HFF-Myc (cell line): ENCODE measurements at places on chromosomes 7 and 10.

GRCh38 chr7:93375603-93376002, 143.4 kb downstream of the VPS50 start:
- no peak for DNase-seq

GRCh38 chr7:71290452-71290851, 158.5 kb downstream of the GALNT17 start:
- no peak for DNase-seq

- no peak for DNase-seq
Observed at GRCh38 chr10:7085913-7086589, 324.8 kb downstream of the SFMBT2 start.

GRCh38 chr7:1275451-1276381, 43.0 kb downstream of the UNCX start:
- DNase-seq, result no peak

DNA sequence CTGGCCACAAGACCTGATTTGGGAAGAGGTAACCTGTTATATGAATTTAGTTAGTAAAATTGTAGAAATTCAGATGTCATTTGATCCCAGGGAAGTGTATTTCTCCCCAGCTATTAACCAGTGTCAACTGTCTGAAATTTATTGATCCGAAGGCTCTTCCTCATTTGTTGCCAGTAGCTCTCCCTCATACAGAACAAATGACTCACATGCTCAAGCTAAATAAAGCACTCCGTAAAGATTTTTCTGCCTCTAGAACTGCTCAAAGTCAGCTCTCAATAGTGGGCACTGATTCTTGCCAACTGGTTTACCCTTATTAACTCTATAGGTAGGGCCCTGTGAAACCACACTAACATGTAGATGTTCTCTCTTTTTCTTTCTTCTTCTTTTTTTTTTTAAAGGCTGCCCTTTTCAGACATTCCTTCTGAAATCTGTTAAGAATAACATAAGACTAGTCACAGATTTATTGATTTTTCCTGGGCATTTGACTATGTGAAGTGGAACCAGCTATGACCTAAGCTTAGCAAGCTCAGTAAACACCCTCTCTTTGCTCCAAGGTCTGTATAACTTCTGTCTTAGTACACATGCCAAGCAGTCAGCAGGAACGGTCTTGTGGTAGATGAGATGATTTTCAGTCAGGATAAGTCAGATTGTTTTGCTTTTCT, 21.8 kb downstream of the RPA3 start:
- no peak for DNase-seq

GRCh38 chr7:156009569-156009968, 197.3 kb upstream of the SHH start:
- no peak for DNase-seq

- DNase-seq, result no peak
Observed at GRCh38 chr10:124198871-124199270, 105.5 kb upstream of the CHST15 start.

DNA sequence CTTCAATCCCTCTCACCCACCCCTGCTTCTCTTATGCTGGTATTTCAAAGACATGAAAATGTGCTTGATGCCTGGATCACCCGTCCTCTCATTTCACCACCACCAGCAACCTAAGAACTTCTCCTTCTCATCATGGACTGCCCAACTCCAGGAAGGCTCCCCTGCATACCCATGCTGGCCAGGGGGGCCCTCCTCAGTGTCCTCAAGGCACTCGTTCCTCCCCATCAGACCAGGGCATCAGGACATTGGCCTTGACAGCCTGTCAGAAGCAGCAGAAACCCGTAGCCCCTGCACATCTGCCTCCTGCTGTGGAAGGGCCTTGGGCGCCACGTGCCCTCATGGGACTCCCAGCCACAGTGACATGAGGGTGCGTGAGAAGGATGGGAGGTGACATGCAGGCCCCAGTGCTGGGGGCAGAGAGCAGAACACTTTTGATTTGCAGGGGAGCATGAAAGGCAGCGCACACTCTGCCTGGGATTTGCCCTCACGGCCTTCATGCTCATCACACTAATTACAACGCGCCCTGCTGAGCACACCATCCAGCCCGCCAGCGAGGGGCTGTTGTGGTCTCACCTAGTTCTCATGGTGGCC, 1.9 kb upstream of the HSPA12A start:
- DNase-seq, result no peak

- DNase-seq, result no peak
Observed at GRCh38 chr10:93995182-93995581, 1.5 kb downstream of the PLCE1 start.

GRCh38 chr10:132511121-132512051, 26.2 kb upstream of the INPP5A start:
- no peak for DNase-seq

GRCh38 chr10:50650481-50650880, 26.7 kb upstream of the SGMS1 start:
- no peak for DNase-seq

DNA sequence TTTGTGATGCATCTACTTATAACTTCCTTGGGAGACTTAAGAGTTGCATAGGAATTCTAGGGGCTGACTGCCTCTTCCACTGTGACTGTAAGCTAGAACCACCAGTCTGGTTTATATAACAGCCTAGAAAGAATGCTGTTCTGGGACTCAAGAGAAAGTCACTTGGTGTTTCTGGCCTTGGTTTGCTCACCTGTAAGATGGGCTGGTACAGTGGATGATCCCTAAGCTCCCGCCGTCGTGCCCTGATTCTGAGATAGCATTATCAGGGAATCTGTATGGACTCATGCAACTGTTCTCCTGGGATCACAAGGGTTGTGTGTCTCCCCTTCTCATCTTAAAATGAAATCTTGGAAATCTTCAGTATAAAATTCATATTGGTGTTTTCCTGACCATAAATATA, 100.6 kb downstream of the LYZL1 start:
- DNase-seq, result no peak

DNA sequence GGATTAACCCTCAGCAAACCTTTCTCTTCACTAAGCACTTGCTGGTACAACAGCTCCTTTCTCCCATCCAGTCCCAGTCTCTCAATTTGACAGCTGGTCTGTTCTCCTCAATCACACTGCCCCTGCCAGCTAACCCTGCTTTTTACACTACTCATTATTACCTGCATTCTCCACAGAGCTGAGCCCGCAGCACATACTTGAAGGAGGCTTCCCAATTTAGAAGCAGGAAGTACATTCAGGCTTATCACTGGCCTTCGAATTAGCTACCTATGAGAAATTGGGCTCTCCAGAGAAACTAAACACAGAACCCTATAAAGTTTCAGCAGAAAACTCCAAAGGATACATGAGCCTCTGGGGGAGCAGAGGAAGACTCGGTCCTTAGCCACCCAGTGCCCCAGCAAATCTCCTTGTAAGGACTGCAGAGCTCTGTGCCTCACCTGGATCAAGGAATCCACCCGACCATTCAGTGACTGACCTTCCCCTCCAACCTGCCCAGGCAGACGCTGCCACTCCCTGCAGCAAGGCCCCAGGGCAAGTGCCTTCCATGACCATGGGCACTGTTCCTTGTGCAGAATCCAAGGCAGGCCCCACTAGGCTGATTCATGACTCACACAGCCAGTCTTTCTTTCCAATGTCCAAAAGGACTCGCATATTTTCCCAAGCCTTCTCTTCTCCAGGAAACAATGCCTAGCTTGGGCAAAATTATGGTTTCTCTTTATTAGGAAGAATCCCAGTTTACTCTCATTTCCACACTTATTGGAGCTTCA, 68.0 kb downstream of the VOPP1 start:
- no peak for DNase-seq

- DNase-seq, result peak; percentile 59
Observed at GRCh38 chr10:77643795-77644468, 6.3 kb upstream of the KCNMA1 start.

- no peak for DNase-seq
Observed at GRCh38 chr10:3873728-3874461, 88.9 kb upstream of the KLF6 start.

DNA sequence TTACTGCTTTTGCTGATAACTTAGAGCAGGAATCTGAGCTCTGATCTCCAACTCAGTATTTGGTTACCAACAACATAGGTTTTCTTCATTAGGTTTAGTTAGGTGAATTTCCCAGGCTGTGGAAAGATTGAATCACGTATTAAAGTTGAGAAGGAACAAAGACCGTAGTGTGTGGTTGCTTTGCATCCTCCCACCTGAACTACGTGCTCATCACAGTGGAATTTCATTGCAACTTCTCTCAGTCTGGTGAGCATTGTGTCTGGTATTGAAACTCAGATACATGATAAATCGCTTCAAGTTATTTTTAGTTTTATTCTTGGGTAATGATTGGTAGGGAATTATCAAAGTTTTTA, 139.4 kb upstream of the AKR1E2 start:
- no peak for DNase-seq

DNA sequence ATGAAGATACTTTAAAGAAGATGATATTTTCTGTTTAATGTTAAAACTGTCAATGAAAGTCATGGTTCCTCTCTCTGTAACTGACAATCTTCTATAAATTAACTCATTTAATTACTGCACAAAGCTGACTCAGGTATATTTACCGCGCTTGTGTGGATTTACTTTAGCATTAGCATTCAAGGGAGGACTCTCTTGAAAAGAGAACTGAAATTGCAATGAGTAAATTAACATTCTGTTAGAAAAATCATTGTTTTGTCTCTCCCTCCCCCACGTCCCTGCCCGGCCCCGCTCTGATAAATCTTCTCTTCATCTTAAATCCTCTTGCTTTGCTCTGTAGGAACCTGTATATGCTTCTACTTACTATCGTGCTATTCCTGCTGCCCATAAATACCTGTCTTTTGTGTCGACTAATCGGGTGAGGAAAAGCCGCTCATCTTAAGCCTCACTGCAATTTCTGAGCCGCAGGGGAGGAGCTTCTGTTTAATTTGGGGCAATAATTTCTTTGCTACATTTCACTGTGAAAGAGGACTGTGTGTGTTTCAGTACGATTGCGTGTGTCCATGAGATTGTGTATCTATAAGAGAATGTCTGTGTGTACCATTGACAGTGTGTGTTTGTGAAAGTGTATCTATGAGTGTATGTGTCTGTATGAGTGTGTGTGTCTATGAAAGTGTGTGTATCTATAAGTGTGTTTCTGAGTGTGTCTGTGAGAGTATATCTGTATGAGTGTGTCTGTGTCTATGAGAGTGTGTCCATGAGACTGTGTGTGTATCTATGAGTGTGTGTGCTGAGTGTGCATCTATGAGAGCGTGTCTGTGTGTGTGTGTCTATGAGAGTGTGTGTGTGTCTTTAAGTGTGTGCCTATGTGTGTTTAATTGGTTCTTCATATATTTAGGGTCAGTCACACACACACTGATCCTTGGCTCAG, 46.5 kb upstream of the LYZL2 start:
- no peak for DNase-seq

GRCh38 chr7:153532326-153532725, 519.9 kb upstream of the DPP6 start:
- DNase-seq, result no peak

DNA sequence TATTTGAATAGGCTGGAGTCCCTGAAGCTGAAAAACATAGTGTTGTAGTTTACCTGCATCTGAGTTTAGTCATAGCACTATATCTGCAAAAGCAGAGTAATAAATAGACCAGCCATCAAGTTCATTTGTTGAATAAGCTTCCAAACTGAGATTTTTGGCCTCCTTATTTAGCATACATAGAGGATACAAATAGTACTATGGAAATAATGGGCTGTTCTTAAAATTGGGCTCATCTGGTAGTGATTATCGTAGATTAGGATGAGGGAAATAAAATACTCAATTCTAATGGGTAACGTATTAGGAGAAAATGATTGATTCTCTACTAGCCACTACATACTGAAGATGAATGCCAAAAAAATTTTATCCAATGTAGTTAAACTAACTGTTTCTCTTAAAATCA, 41.4 kb upstream of the TMEM196 start:
- no peak for DNase-seq

DNA sequence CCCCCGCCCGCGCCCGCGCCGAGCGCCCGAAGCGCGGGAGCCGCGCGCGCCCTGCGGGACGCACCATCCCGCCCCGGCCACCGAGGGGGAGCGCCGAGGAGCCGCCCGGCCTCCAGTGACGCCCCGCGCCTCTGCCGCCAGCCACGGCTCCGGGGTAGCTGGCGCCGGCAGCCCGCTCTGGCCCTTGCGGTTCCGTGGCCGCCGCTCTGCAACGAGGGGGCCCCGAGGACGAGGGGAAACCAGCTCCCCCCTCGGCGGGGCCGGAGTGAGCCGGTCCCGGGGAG, at the start of gene PAXIP1:
PAXIP1 (minus strand) TSS at position 33 of the 284 bp plus-strand sequence. CDS start 195 bp downstream, outside the sequence.
- no peak for DNase-seq

- DNase-seq, result no peak
Observed at GRCh38 chr7:55554038-55554437, 18.3 kb downstream of the VOPP1 start.

DNA sequence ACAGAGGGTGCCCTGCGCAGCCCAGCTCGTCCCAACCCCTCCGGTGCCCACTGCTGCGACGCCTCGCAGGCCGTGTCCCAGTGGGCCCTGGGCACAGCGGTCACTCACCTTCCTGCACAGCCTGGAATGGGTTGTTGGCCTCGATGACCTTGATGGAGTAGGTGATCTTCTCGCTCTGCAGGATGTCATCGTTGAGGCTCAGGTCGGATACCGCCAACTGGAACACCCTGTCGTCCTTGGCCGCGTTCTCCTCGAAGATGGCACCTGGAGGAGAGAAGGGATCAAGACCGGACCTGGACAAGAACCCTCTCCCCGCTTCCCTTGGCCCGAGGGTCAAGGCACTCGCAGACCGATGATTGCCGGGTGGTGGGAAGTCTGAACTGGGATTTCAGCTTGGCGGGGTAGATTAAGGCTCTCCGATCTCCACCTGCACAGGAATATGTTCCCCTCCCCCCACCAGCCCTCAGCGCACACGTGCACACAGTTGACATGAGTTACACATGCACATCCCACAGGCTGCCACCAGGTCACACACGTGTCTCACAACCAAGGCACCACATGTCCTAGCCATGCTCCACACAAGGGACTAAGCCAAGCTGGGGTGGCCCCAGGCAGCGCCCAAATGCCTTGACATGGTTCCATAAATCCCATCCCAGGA, 2.6 kb downstream of the GRID1 start:
- no peak for DNase-seq

DNA sequence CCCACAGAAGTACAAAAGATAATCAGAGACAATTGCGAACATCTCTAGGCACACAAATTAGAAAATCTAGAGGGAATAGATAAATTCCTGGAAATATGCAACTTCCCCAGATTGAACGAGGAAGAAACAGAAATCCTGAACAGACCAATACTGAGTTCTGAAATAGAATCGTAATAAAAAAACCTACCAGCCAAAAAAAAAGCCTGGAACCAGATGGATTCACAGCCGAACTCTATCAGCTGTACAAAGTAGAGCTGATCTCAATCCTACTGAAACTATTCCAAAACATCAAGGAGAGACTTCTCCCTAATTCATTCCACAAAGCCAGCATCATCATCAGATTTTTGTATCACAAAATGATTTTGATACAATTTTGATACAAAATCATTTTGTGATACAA, 206.4 kb downstream of the REEP3 start:
- DNase-seq, result no peak
